ENCODE measurements at places on chromosomes 1 and 21.

DNA sequence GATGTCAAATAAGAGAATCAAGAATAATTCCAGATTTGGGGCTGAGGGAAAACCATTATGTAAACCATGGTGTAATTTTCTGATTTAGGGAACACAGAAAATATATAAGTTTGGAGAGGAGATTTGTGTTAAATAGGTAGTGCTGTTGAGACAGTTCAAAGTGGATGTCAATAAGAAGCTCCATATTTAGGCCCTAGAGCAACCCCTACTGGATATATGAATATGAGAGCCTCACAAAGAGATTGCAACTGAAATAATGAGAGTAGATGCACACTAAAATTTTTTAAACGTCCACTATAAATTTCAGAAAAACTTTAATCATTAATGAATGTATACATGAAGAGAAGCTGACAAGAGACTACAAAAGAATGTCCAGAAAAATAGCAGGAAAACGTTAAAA is 1447.8 kb upstream of the PRMT6 start:
- no peak for DNase-seq

DNA sequence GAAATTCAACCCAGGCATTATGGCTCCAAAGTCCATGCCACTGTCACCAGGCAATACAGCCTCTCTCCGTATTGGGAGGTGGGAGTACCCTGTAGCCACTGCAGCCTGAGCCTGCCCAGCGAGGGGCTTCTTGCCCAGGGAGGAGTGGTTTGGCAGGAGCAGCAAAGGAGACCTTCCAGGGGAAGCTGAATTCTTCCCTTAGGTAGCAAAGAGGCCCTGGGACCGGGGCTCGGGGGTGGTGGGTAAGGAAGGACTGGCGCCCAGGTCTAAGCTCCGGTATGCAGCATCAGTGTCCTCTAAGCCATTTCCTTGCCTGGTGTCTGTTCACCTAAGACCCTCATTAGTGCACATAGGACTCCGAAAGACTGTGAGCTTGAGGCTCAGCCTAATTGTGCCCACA is 17.0 kb downstream of the TNNT2 start:
- no peak for DNase-seq

GRCh38 chr21:36566644-36567043 is 86.7 kb upstream of the CLDN14 start:
- no peak for DNase-seq

- no peak for DNase-seq
These were observed 173.3 kb upstream of the FOXD3 start for GRCh38 chr1:63148825-63149645.

DNA sequence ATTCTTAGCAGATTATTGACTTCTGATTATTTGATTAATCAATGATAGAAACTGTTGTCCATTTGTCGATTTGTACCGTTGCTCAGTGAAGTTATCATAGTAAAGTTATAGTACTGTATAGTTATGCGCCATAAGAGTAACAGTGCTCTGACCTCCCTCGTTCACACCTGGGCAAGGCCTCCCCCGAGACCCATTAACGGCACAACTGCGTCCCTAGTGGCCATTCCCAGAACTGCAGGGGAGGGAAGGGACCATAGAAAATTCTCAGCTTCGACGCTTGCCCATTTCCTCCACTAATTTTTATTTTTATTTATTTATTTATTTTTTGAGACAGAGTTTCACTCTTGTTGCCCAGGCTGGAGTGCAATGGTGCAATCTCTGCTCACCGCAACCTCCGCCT is 334.4 kb downstream of the DSCAM start:
- DNase-seq: no peak

DNA sequence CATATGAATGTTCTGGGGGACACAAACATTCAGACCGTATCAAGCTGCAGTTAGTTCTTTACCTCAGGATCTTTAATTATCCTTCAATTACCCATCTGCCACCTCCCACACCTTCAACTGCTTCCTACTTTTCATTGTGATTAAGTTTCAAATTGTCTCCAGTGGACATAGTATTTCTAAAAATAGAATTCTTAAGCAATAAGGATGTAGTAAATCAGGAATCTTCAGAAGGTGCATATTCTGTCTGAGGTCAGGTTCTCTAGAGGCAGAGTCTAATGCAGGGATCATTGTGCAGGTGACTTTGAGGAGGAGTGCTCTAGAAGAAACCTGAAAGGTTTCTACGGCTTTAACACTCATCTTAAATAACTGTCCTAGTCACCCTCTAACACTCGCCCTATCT is 102.6 kb upstream of the PPP2R5A start:
- no peak for DNase-seq

All from activated CD4-positive, alpha-beta T cell treated with anti-CD3 and anti-CD28 coated beads for 4 hours (primary cell).